ENCODE measurements at places on chromosomes 12 and 14. TPM values are rescaled to one million over a fixed set of nuclear protein-coding genes. Genes with fewer than 3 reads are reported as not detected.

Gene MOK
- 20.8 TPM for total RNA-seq

Gene GLIPR1L1
- not detected for total RNA-seq

Gene SLC7A7
- total RNA-seq = 5.2 TPM

Gene CLEC9A
- not detected for total RNA-seq

Gene VCPKMT
- 2.7 TPM for total RNA-seq

Gene GALNT16
- total RNA-seq = not detected

Gene MEG3
- total RNA-seq = 3.8 TPM

Gene PTPRB
- total RNA-seq = 0.42 TPM

Gene DENR
- 30.9 TPM for total RNA-seq

Gene MYH6
- not detected for total RNA-seq

Gene KRT5
- total RNA-seq = 12,774 TPM

Gene KERA
- not detected for total RNA-seq

Gene NOS1
- 1.1 TPM for total RNA-seq

Gene ZBTB25
- total RNA-seq = 3.4 TPM

Data from hair follicular keratinocyte (primary cell).